WERI-Rb-1 (cell line): ENCODE measurements at places on chromosomes 12 and 14.

- DNase-seq = no peak
These were observed 22.8 kb upstream of the USP44 start for GRCh38 chr12:95573951-95574576.

- DNase-seq = peak; percentile 25
These were observed 166.1 kb upstream of the CCND2 start for GRCh38 chr12:4107436-4107878.

DNA sequence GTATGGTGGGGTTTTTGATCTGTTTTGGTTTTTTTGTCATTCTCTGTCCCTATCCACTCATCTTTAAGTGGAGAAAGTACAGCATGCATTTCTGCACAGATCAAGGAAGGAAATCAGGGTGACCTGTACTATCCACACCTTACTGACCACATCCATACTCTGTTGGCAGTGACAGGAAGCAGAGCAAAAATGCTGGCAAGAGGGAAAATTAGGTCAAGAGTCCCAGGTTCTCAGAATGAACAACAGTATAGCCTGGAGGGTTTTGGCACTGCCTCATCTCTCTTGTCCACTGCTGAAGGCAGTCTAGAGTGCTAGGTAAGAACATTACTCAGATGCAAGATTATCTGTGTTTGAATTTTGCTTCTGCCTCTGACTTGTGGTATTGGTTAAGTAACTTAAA lies 70.7 kb downstream of the TAOK3 start:
- no peak for DNase-seq

DNA sequence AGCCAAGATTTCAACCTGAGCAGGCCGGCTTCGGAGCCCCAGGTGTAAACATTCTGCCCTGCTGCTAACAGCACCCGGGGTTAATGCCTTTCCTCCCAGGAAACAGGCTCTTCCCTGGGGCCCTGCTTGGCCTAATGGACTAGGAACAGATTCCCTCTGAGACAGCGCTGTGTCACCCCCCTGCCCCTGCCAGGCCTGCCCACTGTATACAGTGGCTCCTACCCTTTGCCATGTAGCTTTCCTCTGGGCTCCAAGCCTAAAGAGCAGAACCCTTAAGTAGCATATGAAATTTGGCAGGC lies 28.3 kb upstream of the BCDIN3D start:
- no peak for DNase-seq

GRCh38 chr14:68986926-68987652 lies 8.0 kb upstream of the ACTN1 start:
- no peak for DNase-seq

- DNase-seq = no peak
These were observed 12.5 kb upstream of the GALNT6 start for GRCh38 chr12:51403681-51404136.

GRCh38 chr12:27732281-27732680 lies 21.6 kb downstream of the MRPS35 start:
- no peak for DNase-seq
